ENCODE measurements at places on chromosomes 16 and 17.

DNA sequence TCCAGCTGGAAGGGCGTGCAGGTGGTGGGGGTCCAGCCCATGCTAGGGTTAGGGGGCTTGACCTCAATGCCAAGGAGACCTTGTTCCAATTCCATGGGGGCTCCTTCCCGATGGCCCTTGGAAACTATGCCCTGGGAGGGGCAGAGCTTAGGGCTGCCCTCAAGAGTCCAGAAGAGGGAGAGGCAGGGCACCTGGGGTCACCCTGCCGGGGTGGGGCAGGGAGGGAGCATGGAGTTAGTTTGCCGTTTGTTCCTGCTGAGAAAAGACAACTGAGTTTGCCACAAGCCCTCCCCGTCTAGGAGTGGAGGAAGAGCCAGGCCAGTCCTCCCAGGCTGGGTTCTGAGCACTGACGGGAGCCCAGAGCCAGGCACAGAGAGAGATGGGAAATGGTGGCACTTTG, 21.4 kb downstream of the MMP15 start:
- no peak overlapping the region for H3K27ac ChIP-seq
- H3K27me3 ChIP-seq, result peaks cover 2% of the 10 kb centered on the region
- no peaks in the 10 kb centered on the region for H3K36me3 ChIP-seq
- H3K4me1 ChIP-seq, result no peaks in the 10 kb centered on the region
- DNase-seq, result no peak

DNA sequence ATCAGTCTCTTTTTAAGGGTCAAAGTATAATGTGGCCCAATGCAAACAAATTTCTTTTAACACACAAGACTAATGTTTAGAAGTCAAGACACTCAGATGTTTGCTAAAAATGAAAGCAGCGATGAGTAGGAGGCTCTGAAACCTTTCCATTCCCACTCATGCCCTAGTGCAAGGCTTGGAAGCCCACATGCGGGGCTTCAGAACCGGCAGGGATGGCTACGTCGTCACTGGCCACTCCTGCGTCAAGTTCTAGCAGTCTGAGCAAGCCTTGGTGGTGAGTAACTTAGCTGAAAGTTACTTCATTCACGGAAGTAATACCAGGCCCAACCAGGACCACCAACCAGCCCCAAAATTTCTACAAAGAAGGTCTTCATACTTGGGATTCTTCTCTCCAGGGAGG, 14.8 kb upstream of the TMED6 start:
- H3K27me3 ChIP-seq, result no peaks in the 10 kb centered on the region
- H3K4me1 ChIP-seq, result peaks cover 24% of the 10 kb centered on the region
- H3K27ac ChIP-seq, result no peak overlapping the region
- H3K36me3 ChIP-seq, result peaks cover 18% of the 10 kb centered on the region

- no peaks in the 10 kb centered on the region for H3K36me3 ChIP-seq
- no peaks in the 10 kb centered on the region for H3K27me3 ChIP-seq
- H3K4me3 ChIP-seq, result no peak overlapping the region
- no peak overlapping the region for H3K27ac ChIP-seq
- peaks cover 35% of the 10 kb centered on the region for H3K4me1 ChIP-seq
- no peak for DNase-seq
Observed at GRCh38 chr17:60386147-60387058, 5.5 kb downstream of the USP32 start.

DNA sequence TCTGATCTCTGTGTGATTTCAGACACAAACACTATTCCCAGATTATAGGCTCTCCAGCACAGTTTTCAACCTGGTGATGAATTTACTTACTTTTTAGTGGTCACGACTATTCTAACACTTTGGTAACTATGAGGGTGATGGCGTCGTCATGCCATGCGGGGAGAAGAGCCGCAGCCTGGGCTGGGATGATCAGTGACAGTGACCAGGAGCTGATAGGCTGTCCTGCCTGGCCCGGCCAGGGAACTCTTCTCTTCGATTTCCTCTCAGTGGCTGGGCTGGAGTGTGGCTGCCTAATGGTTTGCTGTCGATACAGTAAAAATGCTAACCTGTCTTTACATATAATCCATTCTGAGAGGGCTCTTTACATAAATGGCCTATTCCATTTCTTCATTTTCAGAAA, 113.1 kb downstream of the IRX3 start:
- no peak for DNase-seq
- no peak overlapping the region for H3K4me3 ChIP-seq
- no peaks in the 10 kb centered on the region for H3K36me3 ChIP-seq
- peaks cover 15% of the 10 kb centered on the region for H3K27me3 ChIP-seq

GRCh38 chr17:29252101-29252791, 5.6 kb downstream of the CRYBA1 start:
- H3K4me3 ChIP-seq, result no peak overlapping the region
- H3K27ac ChIP-seq, result peak overlapping the region; percentile 8
- no peaks in the 10 kb centered on the region for H3K27me3 ChIP-seq
- DNase-seq, result no peak
- H3K36me3 ChIP-seq, result no peaks in the 10 kb centered on the region

DNA sequence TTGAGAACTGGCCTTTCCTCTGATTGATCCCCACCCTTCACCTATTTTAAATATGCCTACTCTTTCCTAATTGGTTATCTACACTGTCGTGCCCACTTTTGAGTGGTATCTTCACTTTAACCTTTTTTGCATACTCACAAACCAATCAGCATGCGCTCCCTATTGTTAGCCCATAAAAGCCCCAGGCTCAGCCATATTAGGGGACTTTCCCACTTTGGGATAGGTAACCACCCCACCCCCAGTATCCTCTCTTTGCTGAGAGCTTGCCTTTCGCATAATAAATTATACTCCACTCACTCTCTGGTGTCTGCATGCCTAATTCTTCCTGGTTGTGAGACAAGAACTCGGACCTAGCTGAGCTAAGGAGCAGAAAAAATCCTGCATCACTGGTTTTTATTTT, 59.5 kb upstream of the NOL11 start:
- H3K36me3 ChIP-seq, result peaks cover 51% of the 10 kb centered on the region
- no peak overlapping the region for H3K4me3 ChIP-seq
- H3K27ac ChIP-seq, result peak overlapping the region; percentile 63
- peaks cover 33% of the 10 kb centered on the region for H3K4me1 ChIP-seq

DNA sequence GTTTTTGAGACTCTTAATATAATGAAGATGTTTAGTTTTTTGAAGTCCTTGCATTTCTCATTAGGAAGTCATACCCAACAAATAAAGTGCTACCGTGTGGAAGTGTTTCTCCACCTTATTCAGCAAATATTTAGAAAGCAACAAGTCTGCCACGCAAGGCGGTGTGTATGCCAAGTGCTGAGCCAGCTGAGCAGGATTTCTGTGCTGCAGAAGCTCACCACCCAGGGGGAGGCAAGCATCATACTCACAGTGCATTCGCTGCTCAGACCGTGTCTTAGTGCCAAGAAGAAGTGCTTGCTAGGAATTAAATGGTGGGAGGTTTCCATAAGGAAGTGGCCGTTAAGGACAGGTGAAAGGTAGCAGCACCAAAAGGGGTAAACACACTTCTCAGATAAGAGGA, 111.2 kb downstream of the ARHGAP44 start:
- H3K27ac ChIP-seq, result no peak overlapping the region
- no peaks in the 10 kb centered on the region for H3K36me3 ChIP-seq
- H3K27me3 ChIP-seq, result peaks cover 13% of the 10 kb centered on the region
- H3K4me1 ChIP-seq, result no peaks in the 10 kb centered on the region

DNA sequence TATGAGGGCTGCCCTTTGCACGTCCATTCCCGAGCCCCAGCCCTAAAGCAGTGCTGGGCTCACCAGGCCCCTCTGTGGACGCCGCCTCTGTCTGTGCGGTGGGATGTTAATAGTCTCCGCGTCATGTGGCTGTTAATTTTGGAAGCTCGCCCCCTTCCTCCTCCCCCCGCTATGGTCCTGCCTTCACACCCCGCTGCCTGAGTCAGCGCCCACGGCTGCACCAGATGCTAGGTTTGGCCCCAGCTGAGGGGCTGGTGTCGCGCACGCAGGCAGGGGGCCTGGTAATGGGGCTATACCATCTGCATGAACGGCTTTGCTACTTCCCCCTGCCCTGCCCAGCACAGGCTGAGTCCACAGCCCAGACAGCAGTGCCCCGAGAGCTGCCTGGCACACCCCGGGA, 4.1 kb upstream of the SSTR5 start:
- H3K4me1 ChIP-seq, result peaks cover 2% of the 10 kb centered on the region
- H3K27me3 ChIP-seq, result peaks cover 15% of the 10 kb centered on the region
- H3K36me3 ChIP-seq, result no peaks in the 10 kb centered on the region

DNA sequence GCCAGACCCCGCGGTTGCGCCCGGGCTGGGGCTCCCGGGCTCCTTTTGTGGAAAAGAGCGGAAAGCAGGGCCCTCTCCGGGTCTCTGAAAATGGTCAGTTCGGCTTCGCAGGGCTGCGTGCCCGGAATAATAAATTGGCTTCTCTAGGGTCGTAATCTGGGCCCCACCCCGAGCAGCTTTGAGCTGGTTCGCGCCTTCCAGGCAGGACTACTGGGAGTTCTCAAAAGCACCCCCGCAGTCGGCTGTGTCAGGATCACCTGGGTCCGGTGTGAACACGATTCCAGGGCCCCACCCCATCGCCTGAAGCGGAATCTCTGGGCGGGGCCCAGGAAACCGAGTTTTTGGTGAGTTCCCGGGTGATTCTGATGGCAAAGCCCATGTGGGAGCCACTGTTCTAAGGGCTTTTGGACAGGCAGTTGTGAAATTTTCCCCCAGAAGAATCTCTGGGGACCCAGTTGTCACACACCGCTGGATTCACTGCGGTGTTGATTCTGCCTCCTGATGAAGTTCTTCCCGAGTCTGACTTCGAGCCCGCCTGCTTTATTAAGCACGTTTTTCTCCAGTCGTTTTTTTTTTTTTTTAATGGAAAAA, 77.0 kb downstream of the MRC2 start:
- DNase-seq, result peak; percentile 12
- peak overlapping the region; percentile 77 for H3K4me3 ChIP-seq
- peaks cover 7% of the 10 kb centered on the region for H3K27me3 ChIP-seq
- H3K27ac ChIP-seq, result peak overlapping the region; percentile 40
- H3K4me1 ChIP-seq, result no peaks in the 10 kb centered on the region
- H3K36me3 ChIP-seq, result no peaks in the 10 kb centered on the region

DNA sequence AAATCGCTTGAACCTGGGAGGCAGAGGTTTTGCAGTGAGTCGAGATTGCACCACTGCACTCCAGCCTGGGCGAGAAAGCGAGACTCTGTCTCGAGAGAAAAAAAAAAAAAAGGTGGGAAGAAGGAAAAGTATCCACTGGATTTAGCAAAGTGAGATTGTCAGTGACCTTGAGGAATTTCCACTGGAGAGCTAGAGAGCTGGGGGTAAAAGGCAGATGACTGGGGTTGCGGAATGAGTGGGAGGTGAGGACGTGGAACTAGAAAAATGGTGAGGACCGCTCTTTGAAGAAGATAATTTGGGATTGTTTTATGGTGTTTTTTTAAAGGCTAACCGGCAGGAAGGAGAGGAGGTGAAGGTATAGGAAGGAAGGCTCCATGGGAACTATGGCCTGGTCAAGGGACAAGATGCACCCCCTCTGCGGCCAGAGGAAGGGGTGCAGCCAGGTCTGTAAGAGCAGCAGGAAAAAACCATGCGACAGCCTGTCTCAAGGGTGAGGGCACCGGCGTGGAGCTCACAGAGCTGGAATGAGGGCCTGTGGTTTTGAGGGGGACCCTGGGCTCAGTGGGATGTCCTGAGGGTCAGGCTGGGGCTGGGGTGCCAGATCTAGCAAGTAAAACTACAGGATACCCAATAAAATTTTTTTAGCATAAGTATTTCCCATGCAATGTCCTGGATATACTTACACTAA, 694 bp upstream of the MLST8 start:
- no peaks in the 10 kb centered on the region for H3K36me3 ChIP-seq
- peaks cover 23% of the 10 kb centered on the region for H3K4me1 ChIP-seq
- peak overlapping the region; percentile 74 for H3K27ac ChIP-seq
- no peaks in the 10 kb centered on the region for H3K27me3 ChIP-seq
- no peak for DNase-seq
- H3K4me3 ChIP-seq, result peak overlapping the region; percentile 75

Data from naive thymus-derived CD8-positive, alpha-beta T cell (primary cell).